ENCODE measurements at places on chromosomes 5 and 9.

- peak; percentile 68 for DNase-seq
Measured at GRCh38 chr9:128636024-128636390, 20.6 kb downstream of the DYNC2I2 start.

DNA sequence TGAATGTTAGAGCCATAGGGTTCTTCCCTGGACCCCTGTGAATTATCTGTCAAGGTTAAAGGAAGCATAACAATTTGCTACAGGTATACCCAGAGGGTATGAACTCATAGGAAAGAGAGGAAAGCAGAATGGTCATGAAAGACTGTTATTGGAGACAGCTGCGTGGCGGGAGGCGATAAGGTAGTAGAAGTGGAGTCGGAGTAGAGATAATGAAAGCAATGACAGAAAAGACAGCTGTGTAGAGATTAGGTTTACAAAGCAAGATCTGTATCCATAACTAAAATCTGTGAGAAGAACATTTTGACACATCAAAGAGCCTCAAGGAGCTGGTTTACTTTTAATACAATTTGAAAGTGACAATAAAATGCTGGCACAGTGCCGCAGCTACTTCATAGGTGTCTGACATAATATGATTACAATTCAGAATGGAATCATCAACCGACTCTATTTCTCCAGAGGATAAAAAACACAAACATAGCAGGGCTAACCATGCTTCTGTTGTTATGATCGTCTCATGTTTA is 603.9 kb downstream of the CDH12 start:
- no peak for DNase-seq

- DNase-seq = no peak
Measured at GRCh38 chr5:61081741-61082140, 80.5 kb downstream of the SMIM15 start.

DNA sequence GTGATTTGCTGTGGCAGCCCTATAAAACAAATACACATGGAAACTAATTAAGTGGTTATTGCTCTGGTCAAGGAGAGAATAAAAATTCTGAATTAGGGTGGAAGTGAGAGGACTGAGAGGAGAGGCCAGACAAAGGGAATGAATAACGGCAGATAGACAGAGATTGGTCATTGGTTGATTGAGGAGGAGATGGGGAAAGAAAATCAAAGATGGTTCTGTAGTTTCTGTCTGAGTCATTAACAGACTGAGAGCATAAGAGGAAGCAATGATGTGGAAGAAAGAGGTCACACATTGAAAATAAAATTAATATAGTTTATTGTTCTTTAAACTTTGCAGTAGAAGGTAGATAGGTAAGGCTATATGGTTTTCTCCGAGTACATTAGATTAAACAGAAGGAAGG is 469.8 kb downstream of the ACTL7B start:
- DNase-seq = no peak
